CD4-positive, alpha-beta T cell treated with Interleukin-15 for 1 hour (primary cell): ENCODE measurements at places on chromosomes 3 and 15.
A peak's percentile ranks its signal among the peaks of the same experiment; 100 is the strongest.

- DNase-seq: no peak
Observed at GRCh38 chr3:3240986-3241385, 61.5 kb upstream of the CRBN start.

DNA sequence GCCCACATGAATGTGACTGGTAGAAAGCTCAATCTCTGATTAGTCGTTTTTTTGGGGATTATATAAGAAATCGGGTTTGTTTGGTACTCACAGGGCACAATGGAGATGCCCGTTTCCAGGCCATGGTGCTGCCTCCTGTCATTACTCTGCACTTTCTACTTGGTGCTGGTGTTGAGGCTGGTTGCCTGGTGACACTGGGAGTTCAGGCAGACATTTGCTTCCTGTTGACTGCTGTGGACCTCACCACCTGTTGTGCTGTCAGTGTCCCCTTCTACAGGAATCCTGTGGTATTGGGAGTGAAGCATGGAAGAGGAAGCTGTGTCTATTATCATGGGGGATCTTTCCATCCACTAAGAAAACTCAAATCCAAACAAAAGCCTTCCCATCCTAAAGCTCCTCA, 227.2 kb upstream of the TBL1XR1 start:
- no peak for DNase-seq

DNA sequence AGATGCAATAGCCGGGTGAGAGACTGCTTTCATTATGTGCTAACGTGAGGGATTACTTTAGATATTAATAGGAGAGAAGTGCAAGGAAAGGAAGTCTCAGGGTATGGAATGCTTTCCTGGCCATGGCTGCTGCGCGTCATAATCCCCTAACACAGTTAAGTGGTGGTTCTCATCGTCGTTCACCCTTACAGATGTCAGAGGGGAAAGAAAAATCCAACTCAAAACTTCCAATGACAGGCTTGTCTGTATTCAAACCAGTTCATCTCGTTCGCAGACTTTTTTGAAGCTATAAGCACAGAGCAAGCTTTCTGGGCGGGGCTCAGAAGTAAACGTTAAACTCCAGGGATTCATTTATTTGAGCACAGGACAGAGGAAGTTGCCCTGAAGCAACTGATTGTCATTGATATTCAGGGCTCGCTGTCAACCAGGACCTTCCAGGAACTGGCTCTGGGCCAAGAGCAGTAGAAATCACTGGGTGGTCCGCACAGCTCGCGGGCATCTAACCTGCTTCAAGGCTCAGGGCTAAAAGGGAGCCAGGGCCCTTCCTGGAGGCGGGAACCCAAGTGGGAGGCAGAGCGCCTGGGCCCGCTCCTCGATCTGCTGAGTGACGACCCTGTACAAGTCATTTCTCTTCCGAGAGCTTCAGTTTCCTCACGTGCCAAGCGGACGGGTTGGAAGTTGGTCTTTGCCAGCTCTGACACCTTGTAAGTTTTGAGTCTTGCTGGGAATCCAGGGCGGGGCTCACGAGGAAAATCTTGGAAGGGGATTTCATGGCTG, 1.1 kb upstream of the LPP start:
- DNase-seq: no peak

DNA sequence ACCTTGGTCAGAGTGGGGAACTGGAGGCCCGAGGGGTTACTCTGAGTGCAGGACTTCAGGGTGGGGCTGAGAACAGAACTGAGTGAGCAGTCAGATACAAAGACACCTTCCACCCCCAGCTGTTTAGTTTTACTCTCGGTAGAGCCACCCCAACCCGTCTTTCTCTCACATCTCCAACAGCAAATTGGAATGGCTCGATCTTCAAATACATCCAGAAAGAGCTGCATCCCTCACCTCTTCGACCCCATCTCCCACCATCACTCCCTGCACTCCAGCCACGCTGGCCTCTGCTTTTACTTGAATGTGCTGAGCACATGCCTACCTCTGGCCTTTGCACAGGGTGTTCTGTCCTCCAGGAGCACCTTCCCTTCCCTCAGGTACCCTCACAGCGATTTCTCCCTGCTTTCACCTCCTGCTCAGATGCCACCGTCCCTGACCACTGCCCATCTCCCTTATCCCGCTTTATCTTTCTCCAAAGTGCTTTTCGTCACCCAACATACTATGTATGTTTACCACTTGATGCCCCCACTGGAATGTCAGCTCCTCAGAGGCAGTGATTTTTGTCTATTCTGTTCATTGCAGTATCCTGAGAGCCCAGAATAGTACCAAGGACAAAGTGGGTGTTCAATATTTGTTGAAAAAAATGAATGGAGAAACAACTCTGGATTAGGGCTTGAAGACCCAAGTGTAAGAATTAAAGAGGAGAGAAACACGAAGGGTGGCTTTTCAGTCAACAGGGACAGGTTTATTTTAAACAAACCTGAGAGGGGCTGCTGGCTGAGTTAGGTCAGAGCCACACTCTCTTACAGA, 4.4 kb downstream of the CHCHD4 start:
- DNase-seq: no peak

- no peak for DNase-seq
Observed at GRCh38 chr3:9248522-9249271, 749 bp downstream of the SRGAP3 start.

DNA sequence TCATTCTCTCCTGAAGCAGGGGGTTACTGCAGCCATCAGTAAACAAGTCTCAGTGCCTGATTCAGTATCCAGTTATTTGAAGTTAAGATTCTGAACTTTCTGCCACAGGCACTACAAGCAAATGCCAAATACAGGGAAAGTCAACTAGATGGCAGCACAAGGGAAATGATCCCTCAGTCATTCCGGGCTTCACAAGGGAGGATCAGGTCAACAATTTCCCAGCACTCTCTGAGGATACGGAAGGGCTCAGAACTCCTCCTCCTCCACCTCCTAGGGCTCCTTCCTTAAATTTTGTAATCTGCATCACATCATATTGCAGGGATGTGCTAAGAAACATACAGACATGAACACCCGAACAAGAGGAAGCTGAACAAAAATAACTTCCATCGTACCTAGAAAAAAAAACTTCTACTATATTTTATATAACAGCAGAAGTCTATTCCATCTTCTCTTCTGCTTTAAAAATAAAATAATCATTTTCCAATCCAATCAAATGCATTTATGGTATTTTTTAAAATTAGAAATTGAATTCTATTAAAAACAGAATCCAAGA, 187.1 kb downstream of the FMN1 start:
- DNase-seq: no peak

DNA sequence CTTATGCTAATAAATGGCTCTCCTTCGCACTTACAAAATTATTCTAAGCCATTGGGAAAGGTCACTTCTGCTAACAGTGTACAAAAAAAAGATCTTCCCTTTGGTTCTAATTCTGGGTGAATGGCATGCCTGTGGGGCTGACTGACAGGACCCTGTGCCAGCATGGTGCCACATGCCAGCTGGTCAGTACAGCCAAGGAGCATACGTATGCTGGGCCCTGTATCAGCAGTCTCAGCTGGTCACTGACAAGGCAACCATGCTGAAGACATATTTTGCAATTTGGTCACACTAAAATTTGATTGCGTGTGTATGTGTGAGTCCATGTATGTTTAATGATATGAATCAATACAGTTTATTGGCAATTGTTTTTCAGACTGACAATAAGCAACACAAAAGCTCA, 246.1 kb downstream of the TBL1XR1 start:
- DNase-seq: no peak

- DNase-seq: no peak
Observed at GRCh38 chr3:72769758-72770540, 78.3 kb downstream of the SHQ1 start.

- no peak for DNase-seq
Observed at GRCh38 chr3:191543897-191544296, 82.9 kb downstream of the PYDC2 start.

- DNase-seq: no peak
Observed at GRCh38 chr3:137039570-137039969, 81.8 kb downstream of the IL20RB start.

- DNase-seq: no peak
Observed at GRCh38 chr15:64037966-64038365, 8.3 kb downstream of the DAPK2 start.

- no peak for DNase-seq
Observed at GRCh38 chr15:61038387-61038786, 190.7 kb downstream of the RORA start.

- DNase-seq: no peak
Observed at GRCh38 chr15:79981831-79982455, 10.9 kb upstream of the BCL2A1 start.

DNA sequence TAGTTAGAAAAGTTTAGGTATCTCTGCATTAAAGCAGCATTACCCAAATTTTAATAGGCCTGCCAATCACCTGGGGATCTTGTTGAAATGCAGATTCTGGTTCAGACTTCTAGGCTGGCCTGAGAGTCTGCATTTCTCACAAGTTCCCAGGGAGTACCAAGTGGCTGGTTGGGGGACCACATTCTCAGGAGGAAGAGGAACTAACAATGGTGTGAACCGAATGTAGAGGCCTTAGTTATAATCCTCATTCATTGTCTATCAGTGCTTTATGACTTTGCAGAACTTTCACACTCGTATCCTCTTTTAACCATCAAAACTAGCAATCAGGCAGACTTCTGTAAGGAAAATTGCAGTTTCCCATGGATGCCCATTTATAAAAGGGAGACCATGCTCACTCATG, 38.2 kb upstream of the UBE2E1 start:
- DNase-seq: no peak

- DNase-seq: no peak
Observed at GRCh38 chr15:29888646-29889045, 66.4 kb upstream of the TJP1 start.

DNA sequence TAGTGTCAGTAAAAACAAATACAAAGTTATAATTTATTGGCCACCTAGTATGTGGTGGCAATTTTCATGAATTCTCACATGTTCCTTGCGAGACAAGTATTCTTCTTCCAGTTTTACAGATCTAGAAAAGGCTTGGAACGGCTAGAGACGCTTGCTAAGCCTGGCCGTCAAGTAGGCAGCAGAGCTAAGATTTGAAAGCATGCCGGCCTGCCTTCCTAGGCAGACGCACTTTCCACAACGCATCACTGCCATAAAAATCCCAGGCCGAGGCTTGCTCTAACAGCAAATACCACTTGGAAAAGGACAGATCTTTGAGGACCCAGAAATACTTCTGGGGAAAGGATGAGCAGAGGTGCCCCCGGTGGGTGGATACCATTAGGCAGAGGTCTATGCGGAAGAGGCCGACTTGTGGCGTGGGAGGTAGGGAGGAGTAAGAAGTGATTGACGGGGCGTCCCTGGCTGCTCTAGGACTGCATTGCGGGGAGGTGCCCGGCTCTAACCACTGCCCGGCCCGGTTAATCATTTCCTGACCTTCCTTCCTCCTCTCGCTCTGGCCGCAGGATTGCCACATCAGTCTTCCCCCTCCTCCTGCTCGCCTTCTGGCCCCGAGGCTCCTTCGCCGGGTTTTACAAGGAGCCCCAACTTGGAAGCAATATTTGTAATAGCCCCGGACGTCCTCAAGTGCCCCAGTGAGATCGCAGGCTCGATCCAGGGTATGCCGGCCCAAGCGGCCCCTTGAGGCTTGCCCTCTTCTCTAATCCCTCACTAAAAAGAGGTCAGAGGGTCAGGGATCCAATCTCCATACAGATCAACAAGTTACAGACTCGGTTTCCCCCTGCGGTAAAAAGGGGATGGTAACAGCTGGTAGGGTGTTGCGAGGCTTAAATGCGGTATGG, 1.3 kb upstream of the USP3 start:
- DNase-seq: peak; percentile 92

GRCh38 chr15:31434588-31435260, 108.1 kb downstream of the KLF13 start:
- peak; percentile 85 for DNase-seq

DNA sequence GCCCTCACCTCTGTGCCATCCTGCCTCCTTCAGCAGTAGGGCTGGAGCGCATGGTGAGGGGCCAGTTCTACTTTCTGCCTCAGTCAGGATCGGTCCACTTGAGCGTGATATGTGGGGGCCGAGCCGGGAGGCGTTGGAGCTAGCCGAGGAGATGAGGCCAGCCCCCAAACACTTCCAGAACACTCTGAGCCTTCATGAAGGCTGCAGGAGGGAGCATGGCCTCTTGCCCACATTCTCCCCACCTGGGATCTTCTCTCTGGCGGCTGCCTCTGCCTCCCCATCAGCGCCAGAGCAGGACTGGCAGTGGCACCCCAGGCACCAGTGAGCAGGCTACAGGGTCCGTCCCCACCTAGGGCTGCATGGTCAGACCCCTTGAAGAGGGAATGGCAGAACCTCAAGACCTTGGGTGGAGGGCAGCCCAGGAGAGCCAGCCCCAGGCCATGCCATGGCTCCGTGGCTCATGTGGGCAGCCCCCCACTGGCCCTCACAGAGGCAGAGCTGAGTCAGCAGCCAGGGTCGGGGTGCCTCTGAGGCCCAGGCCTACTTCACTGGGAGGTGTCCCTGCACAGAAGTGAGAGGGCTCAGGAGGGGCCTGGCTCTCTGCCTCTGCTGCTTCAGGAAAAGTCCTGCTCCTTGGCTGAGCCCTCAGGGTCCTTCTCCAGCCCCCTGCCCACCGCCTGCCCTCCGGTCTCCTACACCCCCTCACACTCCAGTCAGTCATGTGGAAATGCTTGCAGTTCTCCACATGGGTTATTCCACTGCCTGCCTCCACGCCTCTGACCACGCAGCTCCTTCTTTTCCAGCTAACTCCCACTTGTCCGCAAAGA, 28.1 kb upstream of the CYP11A1 start:
- no peak for DNase-seq

DNA sequence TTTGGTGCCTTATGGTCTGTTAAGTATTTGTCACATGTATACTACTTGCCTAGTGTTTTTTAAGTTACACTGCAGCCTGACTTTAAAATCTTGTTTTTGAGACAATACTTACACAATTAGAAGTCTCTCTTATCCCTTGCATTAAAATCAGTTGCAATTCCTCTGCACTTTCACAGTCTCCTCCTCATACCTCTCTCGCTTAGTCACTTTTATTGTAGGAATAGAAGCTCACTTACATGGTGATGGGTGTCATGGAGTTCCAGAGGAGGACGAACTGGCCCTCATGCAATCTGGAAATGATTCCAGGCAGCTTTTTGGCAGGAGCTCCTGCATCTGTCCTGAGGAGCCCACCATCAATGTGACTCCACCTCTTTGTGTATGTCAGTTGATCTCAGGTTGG, 238.4 kb upstream of the TBC1D5 start:
- no peak for DNase-seq

DNA sequence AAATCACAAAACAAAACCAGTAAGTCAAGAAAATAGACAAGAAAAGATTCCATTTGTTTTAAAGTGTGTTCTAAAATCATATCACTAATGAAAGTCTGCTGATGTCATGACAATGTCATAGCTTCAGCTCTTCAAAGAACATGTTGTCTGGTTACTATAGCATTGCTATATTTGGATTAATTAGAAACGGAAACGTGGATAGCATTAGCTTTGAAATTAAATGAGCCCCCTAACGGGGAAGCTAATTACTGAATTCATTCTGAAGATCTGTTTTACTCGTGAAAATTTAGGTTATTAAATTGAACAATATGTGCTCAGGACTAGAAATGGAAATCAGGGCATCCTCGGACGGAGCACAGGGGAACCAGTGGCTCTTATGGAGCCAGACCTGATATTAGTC, 316.7 kb upstream of the AGTR1 start:
- DNase-seq: no peak

- no peak for DNase-seq
Observed at GRCh38 chr3:51620543-51620942, 50.5 kb upstream of the TEX264 start.
